Lung (tissue), 17 donors: ENCODE measurements at places on chromosomes 12 and 14. TPM values are rescaled to one million over a fixed set of nuclear protein-coding genes. Genes with fewer than 3 reads are reported as not detected.
A peak's percentile ranks its signal among the peaks of the same experiment; 100 is the strongest.

GSKIP gene
- total RNA-seq, result 14.8 TPM

- no peaks in the 10 kb centered on the region for H3K27me3 ChIP-seq
- H3K36me3 ChIP-seq, result peaks cover 8% of the 10 kb centered on the region
- peaks cover 5% of the 10 kb centered on the region for H3K4me1 ChIP-seq
- H3K4me3 ChIP-seq, result peak overlapping the region; percentile 65
These were observed 719 bp upstream of the SRSF9 start for GRCh38 chr12:120470150-120470784.

GRCh38 chr14:37888234-37888633 lies 292.8 kb downstream of the TTC6 start:
- no peaks in the 10 kb centered on the region for H3K36me3 ChIP-seq
- H3K4me3 ChIP-seq, result no peak overlapping the region
- H3K27ac ChIP-seq, result no peak overlapping the region
- H3K27me3 ChIP-seq, result no peaks in the 10 kb centered on the region

DNA sequence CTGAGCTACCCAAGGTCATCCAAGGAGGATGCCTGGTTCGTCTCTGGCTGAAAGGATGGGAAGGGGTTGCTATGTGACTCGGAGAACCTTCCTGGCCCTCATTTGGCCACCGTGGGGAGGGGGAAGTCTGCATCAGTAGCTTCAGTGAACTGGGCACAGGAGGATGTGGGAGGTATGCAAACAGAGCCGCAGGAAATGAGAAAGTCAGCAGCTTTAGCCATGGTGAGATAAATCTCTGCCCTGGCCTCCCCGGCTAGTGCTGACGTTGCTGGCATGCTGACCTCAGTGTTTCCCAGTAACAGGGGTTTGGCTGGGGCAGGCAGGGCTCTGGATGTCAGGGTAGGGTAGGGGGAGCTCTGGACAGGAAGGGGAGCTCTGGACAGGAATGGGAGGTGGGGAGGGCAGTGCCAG lies 2.3 kb upstream of the CEBPE start:
- no peaks in the 10 kb centered on the region for H3K4me1 ChIP-seq
- no peaks in the 10 kb centered on the region for H3K27me3 ChIP-seq
- peak; percentile 58 for DNase-seq
- H3K4me3 ChIP-seq, result no peak overlapping the region
- no peaks in the 10 kb centered on the region for H3K36me3 ChIP-seq
- H3K27ac ChIP-seq, result no peak overlapping the region

GRCh38 chr14:61347826-61348443 lies 26.6 kb downstream of the PRKCH start:
- no peak for DNase-seq
- no peaks in the 10 kb centered on the region for H3K4me1 ChIP-seq
- H3K27me3 ChIP-seq, result no peaks in the 10 kb centered on the region
- H3K36me3 ChIP-seq, result no peaks in the 10 kb centered on the region

- no peaks in the 10 kb centered on the region for H3K36me3 ChIP-seq
These were observed 2.6 kb upstream of the PLEKHG3 start for GRCh38 chr14:64701660-64702059.
